ENCODE measurements at places on chromosomes 2 and 18.

- DNase-seq, result peak; percentile 58
These were observed 45.1 kb downstream of the SLC9A2 start for GRCh38 chr2:102664471-102664909.

- no peak for DNase-seq
These were observed 15.1 kb upstream of the LIPG start for GRCh38 chr18:49546719-49547273.

DNA sequence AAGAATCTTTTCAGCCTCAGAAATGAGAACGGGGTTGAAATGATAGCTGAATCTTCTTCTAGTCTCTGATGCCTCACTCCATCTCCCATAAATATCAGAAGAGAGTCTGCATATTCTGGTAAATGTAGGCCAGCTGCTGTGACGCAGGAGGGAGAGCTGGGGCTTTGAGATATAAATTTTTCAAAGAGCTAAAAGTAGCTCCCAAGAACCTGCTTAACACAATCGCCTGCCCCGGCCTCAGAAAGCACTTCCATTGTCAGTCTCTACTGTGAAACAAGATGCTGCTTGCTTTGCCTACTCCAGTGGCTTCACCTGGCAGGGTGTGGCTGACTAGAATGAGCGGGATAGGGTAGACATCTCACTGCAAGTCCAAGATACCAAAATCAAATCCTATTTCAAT lies 105.0 kb upstream of the CCDC150 start:
- DNase-seq, result no peak

GRCh38 chr2:11872247-11872947 lies 126.0 kb downstream of the LPIN1 start:
- DNase-seq, result no peak

- no peak for DNase-seq
These were observed 127.1 kb downstream of the DOCK10 start for GRCh38 chr2:224915136-224915535.

GRCh38 chr18:37309059-37309458 lies 256.5 kb downstream of the CELF4 start:
- DNase-seq, result no peak

DNA sequence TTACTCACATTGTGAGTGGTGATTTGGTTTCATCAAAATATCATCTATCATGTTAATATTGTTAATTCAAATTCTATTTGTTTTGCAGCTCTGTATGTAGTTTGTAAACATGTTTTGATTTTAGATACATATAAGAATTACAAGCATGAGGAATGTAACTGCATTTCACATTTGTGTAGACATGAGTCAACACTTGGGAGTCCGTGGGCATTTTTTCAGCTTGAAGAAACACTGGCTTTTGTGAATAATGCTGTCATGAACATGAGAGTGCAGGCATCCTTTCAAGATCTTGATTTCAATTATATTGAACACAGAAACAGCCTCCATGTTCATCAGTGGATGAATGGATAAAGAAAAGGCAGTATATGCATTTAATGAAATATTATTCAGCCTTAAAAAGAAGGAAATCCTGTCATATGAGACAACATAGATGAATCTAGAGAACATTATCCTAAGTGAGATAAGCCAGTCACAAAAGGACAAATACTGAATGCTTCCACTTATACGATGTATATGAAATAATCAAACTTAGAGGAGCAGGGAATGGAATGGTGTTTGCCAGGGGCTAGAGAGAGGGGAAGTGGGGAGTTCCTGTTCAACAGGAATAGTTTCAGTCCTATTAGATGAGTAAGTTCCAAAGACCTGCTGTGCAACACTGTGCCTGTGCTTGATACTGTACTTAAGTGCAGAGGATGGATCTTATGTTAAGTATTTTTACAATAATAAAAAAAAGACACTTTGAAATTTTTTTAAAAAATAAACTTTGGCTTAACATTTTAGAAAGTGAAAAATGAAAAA lies 194.9 kb downstream of the LRATD1 start:
- no peak for DNase-seq

GRCh38 chr2:108023776-108024175 lies 37.5 kb downstream of the SLC5A7 start:
- no peak for DNase-seq

DNA sequence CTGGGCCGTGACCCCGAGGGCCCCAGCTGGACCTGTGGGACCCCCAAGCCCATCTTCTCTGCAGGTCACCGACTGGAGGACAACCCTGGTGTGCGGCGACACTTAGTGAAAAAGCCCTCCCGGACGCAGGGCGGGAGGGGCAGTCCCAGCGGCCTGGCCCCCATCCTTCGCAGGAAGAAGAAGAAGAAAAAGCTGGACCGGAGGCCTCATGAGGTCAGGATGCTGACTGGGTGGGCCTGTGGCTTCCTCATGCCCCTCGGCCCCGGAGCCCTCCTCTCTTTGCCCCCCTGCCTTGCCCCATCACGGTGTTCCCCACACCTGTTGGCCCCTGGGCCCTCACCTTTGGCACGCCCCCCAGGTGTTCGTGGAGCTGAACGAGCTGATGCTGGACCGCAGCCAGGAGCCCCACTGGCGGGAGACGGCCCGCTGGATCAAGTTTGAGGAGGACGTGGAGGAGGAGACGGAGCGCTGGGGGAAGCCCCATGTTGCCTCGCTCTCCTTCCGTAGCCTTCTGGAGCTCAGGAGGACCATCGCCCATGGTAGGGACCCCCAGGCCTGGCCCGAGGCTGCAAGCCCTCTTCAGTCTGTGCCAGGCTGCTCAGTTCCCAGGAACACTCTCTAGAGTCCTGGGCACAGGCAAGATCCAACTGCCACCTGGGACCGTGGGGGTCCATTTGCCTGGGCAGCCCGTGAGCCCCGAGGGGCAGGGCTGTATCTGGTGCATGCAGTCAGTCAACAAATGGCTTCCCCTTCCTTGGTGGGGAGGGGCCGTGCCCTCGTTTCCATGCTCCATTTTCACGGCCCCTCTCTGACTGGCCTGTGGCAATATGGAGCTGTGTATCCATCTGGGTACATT lies 4.7 kb downstream of the SLC4A3 start:
- DNase-seq, result no peak

GRCh38 chr2:60413069-60413813 lies 140.2 kb downstream of the BCL11A start:
- DNase-seq, result no peak
